ELF-1 (cell line): ENCODE measurements at places on chromosomes 1 and 21.
A peak's percentile ranks its signal among the peaks of the same experiment; 100 is the strongest.

DNA sequence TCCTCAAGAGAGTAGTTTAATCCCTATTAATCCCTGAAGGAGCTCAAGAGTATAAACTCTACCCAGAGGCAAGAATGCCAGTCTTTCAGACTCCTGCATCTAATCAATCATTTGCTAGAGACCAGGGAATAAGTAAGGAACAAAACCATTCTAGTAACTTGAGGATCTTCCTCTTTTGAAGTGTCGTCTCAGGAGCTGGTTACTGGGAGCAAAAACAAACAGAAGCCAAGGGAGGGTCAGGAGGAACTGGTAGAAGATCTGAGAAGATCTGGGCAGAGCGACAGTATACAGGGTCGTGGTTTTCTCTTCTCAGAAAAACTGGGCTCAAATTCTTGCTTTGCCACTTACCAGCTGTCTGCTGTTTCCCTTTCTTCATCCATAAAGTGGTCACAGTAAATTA, 69.3 kb downstream of the RPS6KA1 start:
- no peak for DNase-seq

DNA sequence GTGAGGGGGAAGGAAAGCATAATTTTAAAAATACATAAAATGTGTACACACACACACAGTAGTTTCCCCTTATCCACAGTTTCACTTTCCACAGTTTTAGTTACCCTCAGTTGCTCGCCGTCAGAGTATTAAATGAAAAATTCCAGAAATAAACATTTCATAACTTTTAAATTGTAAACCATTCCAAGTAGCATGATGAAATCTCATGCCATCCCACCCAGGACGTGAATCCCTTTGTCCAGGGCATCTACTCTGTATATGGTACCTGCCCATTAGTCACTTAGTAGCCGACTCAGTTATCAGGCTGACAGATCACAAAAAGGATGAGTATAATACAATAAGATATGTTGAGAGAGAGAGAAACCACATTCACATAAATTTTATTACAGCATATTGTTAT, 36.2 kb downstream of the EPS15 start:
- no peak for DNase-seq

- no peak for DNase-seq
Observed at GRCh38 chr1:178438432-178438831, 58.3 kb downstream of the CLEC20A start.

DNA sequence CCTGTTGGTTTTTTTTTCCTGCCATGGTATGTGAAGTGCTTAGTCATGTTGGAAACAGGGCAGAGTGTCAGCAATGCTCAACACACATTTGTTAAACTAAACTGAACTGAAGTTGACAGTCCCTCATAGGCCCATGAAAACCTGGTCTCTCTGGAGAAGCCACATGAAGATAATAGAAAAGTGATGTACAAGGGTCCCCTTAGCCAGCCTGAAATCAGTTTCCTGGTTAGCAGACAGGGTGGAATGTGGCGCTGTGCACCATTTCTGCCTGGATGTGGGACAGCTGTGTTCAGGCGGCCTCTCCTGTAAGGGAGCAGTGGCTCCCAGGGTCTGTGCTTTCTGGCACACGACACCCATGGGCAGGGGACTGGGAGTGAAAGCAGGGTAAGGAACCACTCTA, 9.9 kb upstream of the CHI3L1 start:
- DNase-seq, result peak; percentile 48

- DNase-seq, result peak; percentile 39
Observed at GRCh38 chr21:41767606-41768436, 969 bp upstream of the RIPK4 start.

DNA sequence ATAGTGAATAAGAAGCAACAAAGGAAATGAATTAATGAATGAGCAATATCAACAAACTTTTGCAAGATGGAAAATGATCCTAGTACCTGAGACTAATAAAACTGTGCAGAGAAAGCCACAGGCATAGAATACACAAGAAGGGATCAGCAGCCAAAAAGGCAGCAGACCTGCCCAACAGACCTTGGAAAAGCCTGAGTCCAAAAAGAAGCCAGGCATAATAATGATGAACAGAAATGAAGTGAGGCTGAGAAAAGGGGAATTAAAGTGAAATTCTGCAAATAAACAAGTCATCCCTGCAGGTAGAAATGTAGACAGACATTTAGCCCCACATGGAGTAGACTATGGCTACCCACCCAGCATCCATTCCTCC, 10.3 kb upstream of the PHTF1 start:
- no peak for DNase-seq

- no peak for DNase-seq
Observed at GRCh38 chr1:36203554-36204346, 20.5 kb upstream of the THRAP3 start.

DNA sequence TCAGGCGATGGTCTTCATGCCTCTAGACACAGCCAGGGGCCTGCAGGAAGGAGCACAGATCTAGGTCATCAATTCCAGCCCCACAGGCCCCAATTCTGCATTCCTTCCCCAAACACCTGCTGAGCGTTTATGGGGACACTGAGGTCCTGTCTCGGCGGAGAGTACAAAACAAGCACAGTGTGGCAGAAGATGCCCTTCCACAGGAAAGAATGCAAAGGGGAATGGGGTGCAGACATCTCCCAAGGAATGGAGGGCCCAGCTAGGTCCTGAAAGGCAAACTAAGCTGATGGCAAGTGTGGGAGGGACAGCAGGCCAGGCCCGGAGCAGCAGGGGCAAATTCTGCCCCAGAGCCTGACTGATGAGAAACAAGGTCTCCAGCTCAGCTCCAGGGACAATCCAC, 3.5 kb upstream of the S100A8 start:
- DNase-seq, result no peak

DNA sequence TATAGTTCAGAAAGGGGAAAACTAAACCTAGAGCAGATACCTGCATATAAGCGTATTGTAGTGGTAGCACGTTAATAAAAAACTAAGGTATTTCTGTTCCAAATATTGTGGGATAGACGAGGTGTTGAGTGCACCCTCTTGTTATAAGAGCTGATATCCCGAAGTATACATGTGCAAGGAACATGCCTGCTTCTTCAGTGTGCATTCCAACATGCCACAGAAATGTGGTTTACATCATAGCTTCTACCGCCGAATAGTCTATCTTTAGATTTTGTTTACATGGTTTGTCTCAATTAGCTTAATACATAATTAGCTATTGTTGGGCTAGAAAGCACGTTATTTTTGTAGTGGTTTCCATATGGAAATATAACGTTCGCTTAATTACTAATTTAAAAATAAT, 2.2 kb downstream of the CHRM3 start:
- DNase-seq, result no peak

- peak; percentile 80 for DNase-seq
Observed at GRCh38 chr1:76901158-76901767, 34.0 kb downstream of the ST6GALNAC5 start.
